ENCODE measurements at places on chromosomes 7 and 10.

DNA sequence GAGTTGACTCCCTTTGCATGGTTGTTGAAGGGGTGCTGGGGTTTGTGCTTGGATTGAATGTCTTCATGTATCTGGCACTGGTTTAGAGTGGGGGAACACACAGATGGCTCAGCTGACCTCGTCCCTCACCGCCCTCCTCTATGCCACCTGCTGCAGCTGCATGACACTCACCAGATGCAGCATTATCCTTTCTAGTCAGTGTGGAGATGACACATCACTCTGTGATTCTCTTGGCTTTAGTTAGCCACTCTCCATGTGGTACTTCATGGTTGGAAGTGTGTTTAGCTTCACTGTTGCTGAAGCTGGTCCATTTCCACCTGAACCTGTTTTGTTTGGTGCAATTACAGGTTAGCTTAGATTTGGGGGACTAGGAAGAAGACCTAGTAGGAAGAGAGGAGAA is 56.3 kb upstream of the BMPER start:
- DNase-seq, result no peak

GRCh38 chr10:27783660-27784059 is 38.0 kb upstream of the MKX start:
- peak; percentile 26 for DNase-seq

GRCh38 chr7:107971100-107971499 is 31.9 kb downstream of the LAMB1 start:
- DNase-seq, result no peak

DNA sequence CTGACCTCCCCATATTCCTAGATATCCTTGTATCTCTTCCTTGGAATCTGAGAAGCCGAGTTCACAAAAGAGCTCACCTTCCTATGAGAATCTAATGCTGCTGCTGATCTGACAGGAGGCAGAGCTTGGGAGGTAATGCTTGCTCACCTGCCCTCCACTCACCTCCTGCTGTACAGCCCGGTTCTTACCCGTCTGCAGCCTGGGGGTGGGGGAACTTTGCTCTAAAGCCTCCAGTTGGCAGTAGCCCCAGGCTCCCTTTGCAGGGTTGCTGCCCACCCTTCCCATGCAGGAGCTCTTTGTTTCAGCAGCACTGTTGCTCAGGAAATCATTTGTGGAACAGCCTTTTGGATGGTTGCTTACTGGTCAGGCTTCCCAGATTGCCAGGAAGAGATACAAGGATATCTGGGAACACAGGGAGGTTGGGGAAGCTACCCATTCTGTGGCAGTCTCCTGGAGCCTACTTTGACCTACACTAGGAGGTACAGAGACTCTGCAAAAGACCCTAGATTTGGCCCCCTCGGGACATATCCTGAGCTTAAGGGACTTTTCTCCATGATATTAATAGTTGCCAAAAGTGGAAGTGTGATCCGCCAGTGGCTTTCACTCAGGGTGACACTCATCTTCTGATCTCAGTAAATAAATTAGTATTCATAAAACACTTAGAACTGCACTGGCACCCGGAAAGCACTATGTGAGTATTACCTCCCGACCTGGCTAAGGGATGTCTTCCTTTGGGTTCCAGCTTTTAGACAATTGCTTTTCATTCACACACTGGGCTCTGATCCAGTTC is 363.7 kb upstream of the PODXL start:
- DNase-seq, result no peak

- no peak for DNase-seq
These were observed 51.8 kb upstream of the DNAAF5 start for GRCh38 chr7:674454-675410.

DNA sequence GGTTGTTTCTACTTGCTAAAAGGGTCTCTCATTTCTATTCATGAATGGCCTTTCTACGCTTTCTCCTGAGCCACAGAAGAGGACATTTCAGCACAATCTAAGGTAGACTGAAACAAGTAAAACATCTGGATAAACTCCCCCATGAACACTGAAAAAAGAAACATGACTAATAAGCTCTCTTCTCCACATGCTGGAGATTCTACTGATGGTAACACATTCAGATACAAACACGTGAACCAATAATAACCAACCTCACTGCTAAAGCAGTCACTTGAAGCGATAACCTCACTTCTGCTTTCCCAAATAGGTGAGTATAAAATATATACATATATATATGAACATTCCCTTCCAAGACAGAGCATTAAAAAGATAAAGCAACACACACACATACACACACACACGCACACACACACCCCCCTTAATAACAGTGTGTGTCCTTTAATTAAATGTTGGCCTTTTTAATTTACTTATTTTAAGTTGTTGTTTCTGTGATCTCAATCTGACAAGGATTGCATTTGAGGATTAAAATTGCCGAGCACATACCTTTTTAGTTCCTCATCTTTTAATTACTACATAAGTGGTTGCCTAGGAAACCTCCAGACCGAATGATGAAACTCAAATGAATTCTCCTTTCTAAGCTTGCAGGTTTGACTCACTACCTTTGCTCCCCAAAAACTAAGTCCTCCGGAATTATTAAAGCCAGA is 292.4 kb upstream of the KLF14 start:
- no peak for DNase-seq

DNA sequence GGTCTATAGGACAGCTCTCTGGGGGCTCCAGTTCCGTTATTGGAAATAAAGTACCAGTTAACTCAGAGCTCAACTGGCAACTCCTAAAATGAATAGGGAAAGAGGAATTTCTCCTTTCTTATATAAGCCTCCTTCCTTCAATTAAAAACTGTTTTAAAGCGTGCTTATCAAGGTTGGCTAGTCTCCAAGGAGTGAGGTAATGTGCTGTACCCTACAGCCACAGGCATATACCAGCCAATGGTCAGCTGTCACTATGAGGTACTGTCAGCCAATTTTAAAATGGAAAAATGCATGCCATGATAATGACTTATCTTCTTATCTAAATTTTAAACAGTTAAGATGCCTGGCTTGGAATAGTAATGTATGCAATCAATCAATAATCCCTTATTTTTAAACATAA is 76.2 kb downstream of the PLCE1 start:
- DNase-seq, result peak; percentile 85

DNA sequence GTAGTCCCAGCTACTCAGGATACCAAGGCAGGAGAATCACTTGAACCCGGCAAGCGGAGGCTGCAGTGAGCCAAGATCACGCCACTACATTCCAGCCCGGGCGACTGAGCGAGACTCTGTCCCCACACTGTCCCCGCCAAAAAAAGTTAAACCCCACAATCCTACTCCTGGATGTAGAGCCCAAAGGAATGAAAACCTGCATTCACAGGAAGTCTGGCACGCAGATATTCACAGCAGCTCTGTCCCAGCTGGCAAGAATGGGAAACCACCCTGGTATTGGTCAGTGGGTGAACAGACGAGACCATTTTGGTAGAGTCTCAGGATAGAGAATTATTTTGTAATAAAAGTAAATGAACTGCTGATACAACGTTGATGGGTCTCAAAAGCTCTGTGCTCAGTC is 225.2 kb downstream of the MAD1L1 start:
- DNase-seq, result no peak

GRCh38 chr7:22776964-22777363 is 45.7 kb downstream of the TOMM7 start:
- DNase-seq, result no peak

DNA sequence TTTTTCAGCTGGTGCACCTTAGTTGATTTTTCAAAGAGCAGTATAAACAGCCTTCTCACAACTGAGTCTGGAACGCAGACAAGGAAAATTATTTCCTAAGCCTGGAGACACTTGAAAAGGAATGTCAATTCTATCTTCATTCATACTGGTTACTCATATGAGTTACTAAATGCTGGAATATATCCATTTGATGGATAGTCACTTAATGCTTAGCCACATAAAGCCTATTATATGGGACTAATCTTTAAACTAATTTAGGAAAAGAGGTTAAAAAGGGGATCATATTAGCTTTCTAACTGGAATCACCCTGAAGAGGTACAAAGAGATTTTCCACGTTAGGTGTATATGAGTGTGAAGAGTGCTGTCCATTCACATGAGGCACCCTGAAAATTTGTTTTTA is 1.7 kb upstream of the HOXA4 start:
- no peak for DNase-seq

GRCh38 chr7:84069999-84070500 is 124.5 kb downstream of the SEMA3A start:
- DNase-seq, result no peak

Data from stomach (tissue), 19 donors.